Endodermal cell (in vitro differentiated cells): ENCODE measurements at places on chromosomes 16 and 17. TPM values are rescaled to one million over a fixed set of nuclear protein-coding genes. Genes with fewer than 3 reads are reported as not detected.
A peak's percentile ranks its signal among the peaks of the same experiment; 100 is the strongest.

- H3K36me3 ChIP-seq: no peaks in the 10 kb centered on the region
- no peak overlapping the region for H3K27ac ChIP-seq
- DNase-seq: no peak
- H3K4me3 ChIP-seq: no peak overlapping the region
These were observed 14.2 kb downstream of the RNF112 start for GRCh38 chr17:19424934-19425868.

DNA sequence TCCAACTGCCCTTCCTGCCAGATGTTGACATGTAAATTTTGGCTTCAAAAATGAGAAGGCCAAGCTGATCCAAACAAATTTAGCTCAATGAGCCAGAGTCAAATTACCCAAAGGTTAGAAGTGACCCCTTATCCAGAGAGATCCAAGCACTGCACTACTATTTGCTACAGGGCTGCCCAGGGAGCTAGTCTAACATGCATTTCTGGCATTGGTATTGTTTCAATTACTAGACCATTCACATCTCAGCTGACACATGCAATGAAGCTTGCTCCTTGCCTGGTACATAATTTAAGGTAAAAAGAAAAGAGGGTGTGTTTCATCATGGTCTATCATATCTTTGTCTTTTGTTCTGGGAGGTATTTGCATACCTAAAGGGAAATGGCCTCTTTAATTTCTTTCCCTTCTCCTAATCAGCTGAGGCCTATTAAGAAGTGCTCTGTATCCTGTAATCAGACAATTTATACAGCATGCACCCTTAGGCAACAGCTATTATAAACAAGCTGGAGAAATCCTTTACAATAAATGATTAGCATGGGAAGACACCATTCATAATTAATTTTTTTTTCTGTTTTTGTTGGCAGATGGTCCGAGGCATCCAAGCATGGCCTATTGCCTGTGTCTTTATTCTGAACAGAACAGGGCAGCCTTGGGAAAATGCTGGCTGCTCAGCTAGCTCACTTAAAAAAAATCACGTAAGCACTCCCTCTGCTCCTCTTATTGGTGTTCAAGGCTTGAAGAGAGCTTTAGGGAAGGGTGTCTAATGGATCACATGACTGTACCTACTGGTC, 161.5 kb upstream of the SALL1 start:
- H3K4me1 ChIP-seq: no peaks in the 10 kb centered on the region
- no peak for DNase-seq
- no peaks in the 10 kb centered on the region for H3K27me3 ChIP-seq
- H3K27ac ChIP-seq: peak overlapping the region; percentile 36

MYOCD gene
- total RNA-seq: 4.7 to 8.9 TPM (median 7.5 TPM) in 3 replicates

GRCh38 chr16:81657781-81658180, 121.3 kb upstream of the PLCG2 start:
- H3K4me1 ChIP-seq: peaks cover 1% of the 10 kb centered on the region
- DNase-seq: no peak
- no peak overlapping the region for H3K27ac ChIP-seq
- peaks cover 46% of the 10 kb centered on the region for H3K36me3 ChIP-seq

AOC2 gene
- total RNA-seq: 2.1 to 3.7 TPM (median 3.4 TPM) in 3 replicates

DNA sequence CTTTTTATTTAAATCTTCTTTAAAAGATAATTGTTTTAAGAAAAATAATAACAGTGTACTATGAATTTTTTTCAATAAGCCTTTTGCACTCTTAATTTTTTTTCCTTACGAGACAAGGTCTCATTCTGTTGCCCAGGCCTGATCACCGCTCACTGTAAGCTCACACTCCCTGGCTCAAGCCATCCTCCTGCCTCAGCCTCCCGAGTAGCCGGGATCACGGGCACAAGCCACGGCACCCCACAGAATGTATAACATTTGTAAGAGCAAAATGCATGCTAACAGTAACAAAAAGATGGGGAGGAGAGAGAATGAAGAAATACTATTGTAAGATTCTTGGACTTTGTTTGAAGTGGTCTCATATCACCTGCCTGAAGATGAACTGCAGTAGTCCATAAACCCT, 126.9 kb upstream of the CHMP6 start:
- no peak overlapping the region for H3K4me3 ChIP-seq
- no peaks in the 10 kb centered on the region for H3K27me3 ChIP-seq
- no peaks in the 10 kb centered on the region for H3K4me1 ChIP-seq
- DNase-seq: no peak
- H3K27ac ChIP-seq: no peak overlapping the region
- peaks cover 25% of the 10 kb centered on the region for H3K36me3 ChIP-seq

GRCh38 chr17:75557852-75558665, 29.5 kb upstream of the MYO15B start:
- H3K27ac ChIP-seq: no peak overlapping the region
- no peak overlapping the region for H3K4me3 ChIP-seq
- no peaks in the 10 kb centered on the region for H3K36me3 ChIP-seq
- H3K4me1 ChIP-seq: peaks cover 14% of the 10 kb centered on the region

DNA sequence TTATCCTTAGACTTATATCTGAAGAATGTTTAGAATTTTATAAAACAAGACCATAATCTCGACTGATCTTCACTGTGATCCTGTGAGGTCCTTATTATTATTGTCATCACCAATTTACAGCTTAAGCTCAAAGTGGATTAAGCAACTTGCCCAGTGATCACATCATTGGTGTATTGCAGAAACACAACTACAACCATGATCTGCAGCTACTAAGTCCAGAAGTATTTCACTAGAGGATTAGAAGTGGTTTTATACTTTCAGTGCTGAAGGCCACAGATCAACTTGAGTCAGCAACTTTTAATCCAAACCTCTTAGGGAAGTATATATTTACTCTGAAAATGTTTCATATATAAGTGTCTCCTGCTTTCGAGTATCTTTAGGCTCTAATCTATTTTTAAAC, 624.3 kb upstream of the SOX9 start:
- peaks cover 3% of the 10 kb centered on the region for H3K4me1 ChIP-seq
- DNase-seq: no peak
- H3K27me3 ChIP-seq: no peaks in the 10 kb centered on the region

KRT36 gene
- total RNA-seq: not detected in 2 replicates

DNA sequence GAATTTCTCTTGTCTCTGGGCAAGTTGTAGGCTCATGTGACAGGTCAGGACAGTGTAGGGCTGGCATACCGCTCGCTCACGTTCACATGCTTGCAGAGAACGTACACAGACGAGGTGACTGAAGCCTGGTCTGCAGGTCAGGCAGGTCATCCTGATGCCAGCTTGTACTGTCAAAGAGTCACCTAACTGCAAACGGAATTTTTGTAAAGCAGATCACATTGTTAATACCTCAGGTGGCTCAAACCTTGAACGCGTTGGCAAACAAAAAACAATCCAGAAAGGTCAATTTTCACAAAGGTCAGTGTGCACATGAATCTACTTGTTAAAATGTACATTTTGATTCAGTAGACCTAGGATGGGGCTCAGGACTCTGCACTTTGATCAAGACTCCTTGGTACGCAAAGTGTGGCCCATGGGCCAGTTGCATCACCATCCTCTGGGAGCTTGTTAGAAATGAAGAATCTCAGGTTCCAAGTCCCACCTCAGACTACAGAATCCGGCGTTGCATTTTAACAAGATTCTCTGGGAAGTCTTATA, 28.6 kb downstream of the ANKRD40 start:
- H3K4me3 ChIP-seq: no peak overlapping the region
- no peaks in the 10 kb centered on the region for H3K27me3 ChIP-seq
- no peak overlapping the region for H3K27ac ChIP-seq

- H3K27me3 ChIP-seq: no peaks in the 10 kb centered on the region
- no peak for DNase-seq
- no peak overlapping the region for H3K27ac ChIP-seq
- no peaks in the 10 kb centered on the region for H3K4me1 ChIP-seq
- no peak overlapping the region for H3K4me3 ChIP-seq
These were observed 119.0 kb downstream of the MYO1D start for GRCh38 chr17:32757963-32758362.

DNA sequence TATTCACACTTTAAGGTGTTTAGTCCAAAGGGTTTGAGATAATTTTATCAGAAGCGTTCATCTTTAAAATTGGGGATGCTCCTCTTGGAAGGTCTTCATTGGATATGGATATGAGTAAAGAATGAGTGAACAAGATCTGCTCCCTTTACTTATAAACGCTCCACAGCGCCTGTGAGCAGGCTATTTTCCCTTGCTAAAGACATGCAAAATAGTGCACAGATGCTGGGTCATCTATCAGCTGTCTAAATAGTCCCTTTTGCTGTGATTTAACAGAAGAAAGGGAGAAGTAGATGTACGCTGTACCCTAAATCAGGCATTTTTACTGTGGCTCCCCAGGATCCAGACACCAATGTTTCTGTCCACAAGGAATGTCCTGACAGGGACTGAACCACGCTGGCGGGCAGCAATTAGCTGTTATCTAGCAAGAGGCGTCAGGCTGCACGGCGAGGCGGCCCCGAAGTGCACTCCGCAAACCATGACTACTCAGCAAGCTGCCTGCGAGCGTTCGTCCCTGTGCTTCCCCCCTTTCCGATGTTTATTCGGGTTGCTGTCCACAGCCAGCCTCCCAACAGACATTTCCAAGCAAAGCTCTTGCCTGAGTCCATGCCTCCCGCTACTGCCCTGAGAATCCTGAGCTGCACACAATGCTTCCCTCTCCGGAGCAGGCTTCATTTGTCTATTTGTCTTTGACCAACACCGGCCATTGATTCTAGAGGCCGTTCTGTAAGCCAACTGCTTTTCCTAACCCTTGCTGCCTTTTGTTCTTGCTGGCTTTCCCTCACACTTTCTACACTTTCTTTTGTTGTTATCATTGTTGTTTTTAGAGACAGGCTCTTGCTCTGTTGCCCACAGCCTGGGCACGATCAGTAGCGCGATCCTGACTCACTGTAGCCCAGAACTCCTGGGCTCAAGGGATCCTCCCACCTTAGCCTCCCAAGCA, 55.7 kb upstream of the CNEP1R1 start:
- H3K36me3 ChIP-seq: no peaks in the 10 kb centered on the region
- no peak for DNase-seq
- peak overlapping the region; percentile 44 for H3K27ac ChIP-seq
- H3K27me3 ChIP-seq: no peaks in the 10 kb centered on the region
- H3K4me3 ChIP-seq: no peak overlapping the region

TMUB2 gene
- total RNA-seq: 28.3 and 28.8 TPM in 2 replicates

GRCh38 chr17:45440161-45440778, 7.6 kb upstream of the ARHGAP27 start:
- no peaks in the 10 kb centered on the region for H3K27me3 ChIP-seq
- no peak overlapping the region for H3K27ac ChIP-seq
- H3K4me3 ChIP-seq: no peak overlapping the region
- no peaks in the 10 kb centered on the region for H3K36me3 ChIP-seq
- DNase-seq: peak; percentile 83

BCAR1 gene
- 69.5 and 74.3 TPM in 2 replicates for total RNA-seq

SPPL2C gene
- total RNA-seq: not detected in 3 replicates

DNA sequence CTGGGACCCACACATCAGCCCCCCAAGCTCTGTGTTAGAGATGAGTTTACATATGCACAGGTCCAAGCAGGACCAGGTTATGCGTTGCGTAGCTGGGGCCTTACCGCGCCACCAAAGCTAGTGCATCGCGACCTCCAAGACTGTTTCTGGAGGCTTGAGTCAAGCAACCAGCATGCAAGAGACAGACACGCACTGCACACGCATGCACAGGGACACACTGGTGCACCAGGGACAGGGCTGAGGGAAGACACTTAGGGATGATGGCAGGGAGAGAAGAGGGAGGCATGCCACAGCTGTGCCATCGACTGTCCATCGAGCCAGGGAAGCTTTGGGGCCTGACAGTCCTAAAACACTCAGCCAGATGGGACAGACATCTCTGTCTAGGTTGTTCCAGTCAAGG, 72.8 kb downstream of the MYH11 start:
- no peak overlapping the region for H3K4me3 ChIP-seq
- H3K4me1 ChIP-seq: no peaks in the 10 kb centered on the region
- H3K36me3 ChIP-seq: no peaks in the 10 kb centered on the region
- no peak overlapping the region for H3K27ac ChIP-seq

GRCh38 chr17:333626-334396, 18.8 kb downstream of the RPH3AL start:
- DNase-seq: peak; percentile 88
- no peaks in the 10 kb centered on the region for H3K36me3 ChIP-seq
- no peak overlapping the region for H3K27ac ChIP-seq

DNA sequence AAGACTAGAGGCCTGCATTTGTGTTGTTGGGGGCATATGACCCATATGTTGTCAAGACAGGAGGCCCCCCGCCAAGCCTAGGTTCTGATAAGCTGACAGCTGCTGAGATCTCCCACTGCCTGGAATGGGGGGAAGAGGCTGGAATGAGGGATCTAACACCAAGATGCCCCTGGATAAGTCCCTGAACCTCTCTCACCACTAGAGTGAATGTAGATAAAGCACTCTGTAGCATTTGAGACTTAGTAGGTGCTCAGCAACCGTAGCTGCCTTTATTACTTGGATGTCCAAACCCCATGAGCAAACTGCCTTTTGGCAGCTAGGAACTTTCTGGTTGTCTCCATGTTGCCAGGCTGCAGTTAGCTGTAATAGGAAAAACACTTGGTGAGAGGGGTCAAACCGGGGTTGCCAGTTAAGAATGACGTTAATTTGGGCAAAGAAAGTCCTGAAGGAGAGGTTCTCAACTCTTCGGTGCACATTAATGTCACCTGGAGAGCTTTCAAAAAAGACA, 4.4 kb upstream of the RASL10B start:
- DNase-seq: no peak
- no peak overlapping the region for H3K4me3 ChIP-seq
- peaks cover 34% of the 10 kb centered on the region for H3K4me1 ChIP-seq
- peaks cover 46% of the 10 kb centered on the region for H3K36me3 ChIP-seq

- H3K27ac ChIP-seq: no peak overlapping the region
- H3K4me1 ChIP-seq: peaks cover 3% of the 10 kb centered on the region
- DNase-seq: no peak
- H3K36me3 ChIP-seq: no peaks in the 10 kb centered on the region
- H3K4me3 ChIP-seq: no peak overlapping the region
These were observed 19.5 kb downstream of the CBX4 start for GRCh38 chr17:79819534-79820276.

- no peaks in the 10 kb centered on the region for H3K4me1 ChIP-seq
- H3K27ac ChIP-seq: no peak within 1 kb of the TSS
These were observed at the start of gene HOXB13 for GRCh38 chr17:48728232-48729231. Gene HOXB13, minus strand, starts transcription at chr17:48728750. Its CDS starts 157 bp downstream, at chr17:48728593.

GPR179 gene
- 0.16 TPM in 1 of 2 replicates, not detected in the other for total RNA-seq

DNA sequence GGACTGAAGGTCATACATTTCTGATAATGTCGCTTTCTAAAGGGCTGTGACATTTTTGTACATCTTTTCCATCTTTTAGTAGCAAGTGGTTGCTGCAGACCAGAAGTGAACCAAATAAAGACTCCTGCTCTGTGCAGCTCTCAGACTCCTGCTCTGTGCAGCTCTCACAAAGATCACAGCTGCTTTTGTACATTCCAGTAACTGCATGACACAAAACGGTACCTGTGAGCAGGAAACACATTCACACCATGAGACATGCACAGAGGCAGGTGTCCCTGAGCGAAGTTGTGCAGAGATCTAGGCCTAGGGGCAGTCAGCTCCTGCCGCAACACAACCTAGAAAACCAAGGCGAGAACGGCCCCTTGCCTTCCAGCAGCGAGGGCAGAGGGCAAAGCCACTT, 67.5 kb downstream of the KLHDC4 start:
- no peak overlapping the region for H3K27ac ChIP-seq
- peaks cover 29% of the 10 kb centered on the region for H3K36me3 ChIP-seq
- no peaks in the 10 kb centered on the region for H3K4me1 ChIP-seq
- H3K4me3 ChIP-seq: no peak overlapping the region

OSGIN1 gene
- total RNA-seq: 1.2 and 1.6 TPM in 2 replicates

- peak; percentile 93 for DNase-seq
- peaks cover 9% of the 10 kb centered on the region for H3K27me3 ChIP-seq
- H3K4me1 ChIP-seq: peaks cover 10% of the 10 kb centered on the region
- H3K27ac ChIP-seq: no peak overlapping the region
- no peaks in the 10 kb centered on the region for H3K36me3 ChIP-seq
These were observed 145.3 kb downstream of the IRF8 start for GRCh38 chr16:86044241-86044671.

TPSB2 gene
- total RNA-seq: not detected in 3 replicates

GRCh38 chr16:78324649-78325285, 225.3 kb downstream of the WWOX start:
- H3K36me3 ChIP-seq: peaks cover 14% of the 10 kb centered on the region
- DNase-seq: peak; percentile 63
- H3K4me3 ChIP-seq: no peak overlapping the region
- no peak overlapping the region for H3K27ac ChIP-seq

LDHD gene
- total RNA-seq: 1.3 to 4.3 TPM (median 3.5 TPM) in 3 replicates
